Lower lobe of right lung (tissue), 2 donors: ENCODE measurements at places on chromosomes 3 and 15.

DNA sequence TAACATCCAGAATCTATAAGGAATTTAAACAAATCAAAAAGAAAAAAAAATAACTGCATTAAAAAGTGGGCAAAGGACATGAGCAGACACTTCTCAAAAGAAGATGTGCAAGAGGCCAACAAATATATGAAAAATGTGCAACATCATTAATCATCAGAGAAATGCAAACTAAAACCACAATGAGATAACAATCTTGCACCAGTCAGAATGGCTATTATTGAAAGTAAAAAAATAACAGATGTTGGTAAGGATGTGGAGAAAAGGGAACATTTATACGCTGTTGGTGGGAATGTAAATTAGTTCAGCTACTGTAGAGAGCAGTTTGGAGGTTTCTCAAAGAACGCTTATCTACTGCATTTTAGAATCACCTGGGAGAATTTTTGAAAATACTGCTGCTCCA is 186.1 kb downstream of the OTOL1 start:
- no peak for DNase-seq

GRCh38 chr3:151462991-151463390 is 2.1 kb upstream of the IGSF10 start:
- DNase-seq: no peak

DNA sequence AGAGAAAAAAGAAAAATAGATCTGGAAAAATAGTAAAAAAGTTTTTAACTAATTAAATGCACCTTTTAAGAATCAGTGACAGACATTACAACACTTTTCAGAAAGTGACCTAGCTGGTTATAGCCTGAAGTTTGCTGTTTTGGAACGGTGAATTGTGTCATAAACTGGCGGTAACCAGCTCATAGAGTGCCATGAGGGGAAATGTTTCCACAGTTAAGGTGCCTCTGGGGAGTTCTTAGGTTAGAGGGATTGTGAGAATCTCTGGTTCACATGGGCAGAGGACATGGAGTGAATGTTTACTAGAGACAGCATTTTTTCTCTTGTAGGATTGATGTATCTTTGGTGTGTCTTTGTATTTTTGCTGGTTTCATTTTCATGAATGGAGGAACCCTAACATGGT is 2.8 kb downstream of the TBC1D23 start:
- no peak for DNase-seq

GRCh38 chr3:192239956-192240355 is 487.4 kb downstream of the FGF12 start:
- no peak for DNase-seq

GRCh38 chr3:43038010-43038409 is 58.9 kb downstream of the GASK1A start:
- no peak for DNase-seq

GRCh38 chr3:150889106-150889505 is 16.1 kb downstream of the MINDY4B start:
- no peak for DNase-seq

GRCh38 chr15:49145651-49146609 is 9.5 kb downstream of the COPS2 start:
- DNase-seq: no peak

DNA sequence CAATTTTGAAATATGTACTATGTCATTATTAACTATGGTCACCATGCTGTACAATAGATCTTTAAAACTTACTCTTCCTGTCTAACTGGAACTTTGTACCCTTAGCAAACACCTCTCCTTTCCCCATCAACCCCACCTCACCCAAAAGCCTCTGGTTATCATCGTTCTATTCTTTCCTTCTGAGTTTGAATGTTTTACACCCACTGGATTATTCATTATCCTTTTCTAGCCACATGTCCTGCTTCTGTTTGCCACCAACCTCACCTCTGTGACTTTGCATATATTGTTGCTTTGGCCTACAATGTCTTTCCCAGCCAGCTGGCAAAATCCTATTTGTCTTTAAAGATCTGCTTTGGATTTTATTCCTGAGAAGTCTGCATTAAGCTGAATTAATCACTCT is 102.6 kb upstream of the TSPAN3 start:
- DNase-seq: no peak

DNA sequence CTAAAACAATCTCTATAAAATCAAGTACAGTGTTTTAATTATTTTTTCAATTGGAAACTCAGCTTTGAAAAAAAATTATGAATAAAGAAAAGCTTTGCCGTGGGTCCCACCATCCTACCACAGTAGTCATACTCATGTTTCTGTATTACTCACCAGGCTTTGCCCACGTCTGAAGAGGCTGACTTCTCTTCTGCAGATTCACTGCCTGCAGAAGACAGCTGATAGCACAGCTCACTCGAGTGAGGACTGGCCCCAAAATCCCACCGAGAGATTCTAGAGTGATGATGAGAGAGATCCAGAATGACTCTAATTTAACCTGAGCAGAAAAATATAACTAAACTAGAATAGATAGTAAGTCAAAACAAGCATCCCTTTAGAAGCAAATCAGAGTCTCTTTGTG is 11.9 kb downstream of the C2CD4B start:
- DNase-seq: no peak
